Upper lobe of left lung (tissue), 6 donors: ENCODE measurements at places on chromosomes 2 and 18. TPM values are rescaled to one million over a fixed set of nuclear protein-coding genes. Genes with fewer than 3 reads are reported as not detected.

GRCh38 chr2:222703091-222703490 lies 31.6 kb downstream of the MOGAT1 start:
- no peak overlapping the region for H3K4me3 ChIP-seq
- peaks cover 16% of the 10 kb centered on the region for H3K4me1 ChIP-seq
- no peak overlapping the region for H3K27ac ChIP-seq
- no peaks in the 10 kb centered on the region for H3K36me3 ChIP-seq

Gene RTP5
- total RNA-seq: not detected

Gene CHMP1B
- total RNA-seq: 61.4 TPM

GRCh38 chr18:1045658-1046057 lies 141.0 kb downstream of the ADCYAP1 start:
- H3K27ac ChIP-seq: no peak overlapping the region
- no peak for DNase-seq
- no peaks in the 10 kb centered on the region for H3K27me3 ChIP-seq
- no peak overlapping the region for H3K4me3 ChIP-seq
- H3K36me3 ChIP-seq: no peaks in the 10 kb centered on the region

DNA sequence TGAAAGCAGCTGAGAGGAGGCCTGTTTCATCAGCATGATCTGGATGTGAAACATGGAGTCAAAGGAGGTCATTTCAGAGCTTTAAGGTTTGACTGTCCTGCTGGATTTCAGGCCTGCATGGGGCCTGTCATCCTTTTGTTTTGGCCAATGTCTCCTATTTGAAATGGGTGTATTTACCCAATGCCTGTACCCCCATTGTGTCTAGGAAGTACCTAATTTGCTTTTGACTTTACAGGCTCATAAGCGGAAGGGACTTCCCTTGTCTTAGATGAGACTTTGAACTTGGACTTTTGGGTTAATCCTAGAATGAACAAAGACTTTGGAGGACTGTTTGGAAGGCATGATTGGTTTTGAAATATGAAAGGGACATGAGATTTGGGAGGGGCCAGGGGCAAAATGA lies 19.3 kb upstream of the CYP27C1 start:
- no peaks in the 10 kb centered on the region for H3K36me3 ChIP-seq
- no peak overlapping the region for H3K4me3 ChIP-seq
- no peak overlapping the region for H3K27ac ChIP-seq
- no peaks in the 10 kb centered on the region for H3K27me3 ChIP-seq
- no peaks in the 10 kb centered on the region for H3K4me1 ChIP-seq
- no peak for DNase-seq

Gene C2orf72
- total RNA-seq: not detected

- DNase-seq: no peak
- peaks cover 16% of the 10 kb centered on the region for H3K27me3 ChIP-seq
- peaks cover 12% of the 10 kb centered on the region for H3K4me1 ChIP-seq
- peak overlapping the region; percentile 67 for H3K4me3 ChIP-seq
- H3K36me3 ChIP-seq: no peaks in the 10 kb centered on the region
Observed at GRCh38 chr18:25350489-25351251, 1.3 kb downstream of the ZNF521 start.

Gene CDK5R2
- total RNA-seq: not detected

Gene TMEM247
- total RNA-seq: not detected

- DNase-seq: no peak
- H3K27ac ChIP-seq: no peak overlapping the region
- H3K36me3 ChIP-seq: no peaks in the 10 kb centered on the region
Observed at GRCh38 chr2:152546230-152546837, 170.9 kb downstream of the PRPF40A start.

GRCh38 chr18:42052122-42052708 lies 97.2 kb downstream of the PIK3C3 start:
- no peaks in the 10 kb centered on the region for H3K27me3 ChIP-seq
- no peaks in the 10 kb centered on the region for H3K4me1 ChIP-seq
- peaks cover 15% of the 10 kb centered on the region for H3K36me3 ChIP-seq

Gene NEU2
- not detected for total RNA-seq

GRCh38 chr2:162490761-162491470 lies 147.0 kb downstream of the GCA start:
- no peak overlapping the region for H3K27ac ChIP-seq
- H3K4me1 ChIP-seq: no peaks in the 10 kb centered on the region
- DNase-seq: peak; percentile 0
- H3K27me3 ChIP-seq: no peaks in the 10 kb centered on the region
- no peak overlapping the region for H3K4me3 ChIP-seq

GRCh38 chr2:218030409-218031195 lies 27.8 kb upstream of the TNS1 start:
- no peaks in the 10 kb centered on the region for H3K36me3 ChIP-seq
- peaks cover 24% of the 10 kb centered on the region for H3K4me1 ChIP-seq
- H3K27me3 ChIP-seq: no peaks in the 10 kb centered on the region
- H3K4me3 ChIP-seq: no peak overlapping the region

DNA sequence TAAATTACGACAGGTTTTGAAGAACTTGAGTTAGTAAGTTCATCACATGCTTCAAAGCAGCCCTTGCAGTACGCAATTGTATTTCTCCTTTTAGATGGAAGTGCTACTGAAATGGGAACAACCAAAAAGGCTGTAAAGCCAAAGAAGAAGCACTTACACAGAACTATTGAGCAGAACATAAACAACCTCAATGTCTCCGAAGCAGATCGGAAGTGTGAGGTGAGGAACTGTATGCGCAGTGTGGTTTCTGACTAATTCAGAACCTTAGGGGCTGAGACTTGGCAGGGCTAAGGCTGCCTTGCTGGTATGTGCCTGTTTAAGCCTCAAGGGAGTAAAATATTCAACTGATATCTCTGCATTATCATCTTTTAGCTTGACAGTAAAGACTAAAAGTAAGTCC lies 8.4 kb downstream of the NCAPH start:
- H3K36me3 ChIP-seq: no peaks in the 10 kb centered on the region
- no peaks in the 10 kb centered on the region for H3K4me1 ChIP-seq
- DNase-seq: peak; percentile 32
- H3K27me3 ChIP-seq: no peaks in the 10 kb centered on the region
- no peak overlapping the region for H3K4me3 ChIP-seq

DNA sequence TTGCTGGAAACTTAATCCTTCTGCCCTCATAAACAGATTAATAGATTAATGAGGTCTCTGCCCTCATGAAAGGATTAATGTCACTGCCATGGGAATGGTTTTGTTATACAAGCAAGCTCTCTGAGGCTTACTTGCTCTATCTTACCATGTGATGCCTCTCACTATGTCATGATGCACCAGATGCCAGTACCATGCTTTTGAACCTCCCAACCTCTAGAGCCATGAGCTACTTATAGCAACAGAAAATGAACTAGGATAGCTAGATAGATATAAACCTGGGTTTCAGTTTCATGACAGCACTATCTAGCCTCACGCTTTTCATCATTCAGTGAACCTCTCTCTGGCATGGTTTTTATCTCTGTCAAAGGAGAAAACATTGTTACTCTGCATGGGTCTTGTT lies 371.6 kb upstream of the LRP1B start:
- no peaks in the 10 kb centered on the region for H3K27me3 ChIP-seq
- H3K27ac ChIP-seq: no peak overlapping the region
- H3K4me3 ChIP-seq: no peak overlapping the region
- no peaks in the 10 kb centered on the region for H3K4me1 ChIP-seq
- H3K36me3 ChIP-seq: no peaks in the 10 kb centered on the region
- DNase-seq: no peak
